Effector CD8-positive, alpha-beta T cell (primary cell): ENCODE measurements at places on chromosomes 7 and 10.

GRCh38 chr10:13056456-13057077 is 43.4 kb upstream of the OPTN start:
- DNase-seq, result no peak

DNA sequence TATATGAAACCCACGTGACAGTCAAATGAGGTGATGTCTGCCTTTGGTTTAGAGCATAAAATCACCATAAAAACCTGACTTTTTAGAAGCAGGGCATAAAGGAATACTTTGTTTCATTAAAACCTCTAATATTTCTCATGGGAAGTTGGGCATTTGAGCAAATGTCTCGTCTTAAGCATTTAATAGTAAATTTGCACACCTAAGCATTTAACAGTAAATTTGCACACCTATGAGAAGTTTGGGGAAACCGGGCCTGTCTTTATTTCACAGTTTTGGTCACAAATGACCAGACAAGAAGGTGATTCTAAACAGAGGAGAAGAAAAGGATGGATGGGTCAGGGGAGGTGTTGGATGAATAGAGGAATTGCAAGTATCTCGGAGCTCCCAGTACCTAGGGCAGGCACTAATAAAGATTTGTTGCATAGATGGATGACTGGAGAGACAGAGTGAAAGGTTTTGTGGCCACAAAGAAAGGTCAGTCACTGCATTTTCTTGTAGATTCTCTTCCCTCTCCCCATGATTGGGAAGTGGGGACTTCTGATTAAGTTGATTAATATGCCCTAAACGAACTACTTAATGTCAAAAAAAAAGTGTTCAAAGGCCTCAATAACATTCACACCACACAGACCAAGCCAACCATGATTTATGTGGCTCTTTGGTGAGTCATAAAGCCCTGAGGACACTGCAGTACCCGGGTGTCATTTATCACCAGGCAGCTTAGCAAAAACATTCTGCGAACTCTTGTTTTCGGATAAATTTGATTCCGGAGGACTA is 158.2 kb downstream of the SPAG6 start:
- DNase-seq, result no peak

GRCh38 chr7:20541608-20542349 is 73.7 kb upstream of the ABCB5 start:
- no peak for DNase-seq

GRCh38 chr7:108402865-108403264 is 53.4 kb downstream of the NRCAM start:
- DNase-seq, result no peak
